ENCODE measurements at places on chromosomes 5 and 9.

DNA sequence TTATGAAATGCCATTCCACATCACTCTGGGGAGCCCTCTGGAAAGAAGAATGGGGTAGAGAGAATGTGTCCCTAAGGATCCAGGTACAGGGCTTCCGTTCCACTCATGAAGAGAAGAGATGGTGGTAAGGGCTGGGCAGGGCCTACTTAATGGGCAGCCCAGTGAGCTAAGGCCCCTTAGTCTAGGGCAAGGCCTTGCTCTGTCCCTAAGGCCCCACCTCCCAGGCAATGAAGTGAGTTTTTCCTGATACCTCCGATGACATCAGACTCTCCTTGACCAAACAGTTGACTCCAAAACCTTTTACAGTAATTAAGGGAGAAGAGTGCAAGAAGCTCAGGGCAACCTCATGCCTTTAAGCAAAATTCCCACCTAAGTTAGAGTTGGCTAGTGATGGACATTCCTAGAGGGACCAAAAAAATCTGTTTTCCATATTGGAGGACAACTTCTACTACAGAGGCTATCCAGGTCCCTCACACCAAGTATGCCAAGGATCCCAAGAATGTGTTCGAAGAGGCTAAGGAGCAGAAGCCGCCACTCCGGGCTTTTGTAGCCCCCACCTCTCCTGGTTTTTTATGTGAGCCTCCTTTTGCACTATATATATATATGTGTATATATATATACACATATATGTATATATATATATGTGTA lies 5.9 kb downstream of the KLF9 start:
- no peaks in the 10 kb centered on the region for H3K36me3 ChIP-seq
- no peak overlapping the region for H3K27ac ChIP-seq
- H3K27me3 ChIP-seq, result no peaks in the 10 kb centered on the region
- H3K4me3 ChIP-seq, result no peak overlapping the region

DNA sequence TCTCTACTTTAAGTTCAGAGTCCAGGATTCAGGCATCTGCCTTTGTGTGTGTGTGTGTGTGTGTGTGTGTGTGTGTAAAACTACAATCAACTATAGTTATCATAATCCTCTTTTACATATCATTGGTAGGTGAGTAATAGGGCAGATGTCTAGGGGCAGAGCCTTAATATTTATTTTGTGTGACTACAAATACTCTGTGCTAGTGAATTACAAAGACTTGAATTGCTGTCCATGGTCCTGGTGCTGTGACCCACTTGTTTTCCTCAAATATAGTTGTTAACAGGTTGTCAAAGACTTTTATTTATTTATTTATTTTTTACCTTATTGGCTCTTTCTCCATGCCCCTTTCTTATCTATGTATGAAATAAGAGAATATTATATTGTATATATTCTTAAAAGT lies 196.8 kb downstream of the ANXA1 start:
- H3K27ac ChIP-seq, result no peak overlapping the region
- no peak for DNase-seq
- H3K36me3 ChIP-seq, result no peaks in the 10 kb centered on the region
- no peaks in the 10 kb centered on the region for H3K4me1 ChIP-seq
- no peaks in the 10 kb centered on the region for H3K27me3 ChIP-seq
- H3K4me3 ChIP-seq, result no peak overlapping the region

DNA sequence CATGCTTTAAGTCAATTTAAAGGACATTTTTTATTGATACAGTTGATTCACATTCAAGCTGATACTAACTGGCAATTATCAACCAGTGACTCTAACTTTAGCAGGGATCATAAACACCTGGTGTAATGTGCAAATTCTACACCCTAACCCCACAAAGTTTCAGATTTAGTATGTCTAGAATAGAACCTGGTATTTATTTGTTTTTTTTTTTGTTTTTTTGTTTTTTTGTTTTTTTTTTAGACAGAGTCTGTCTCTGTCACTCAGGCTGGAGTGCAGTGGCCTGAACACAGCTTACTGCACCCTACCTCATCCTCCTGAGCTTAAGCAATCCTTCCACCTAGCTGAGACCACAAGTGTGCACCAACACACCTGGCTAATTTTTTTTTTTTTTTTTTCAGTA lies 311.2 kb upstream of the SEMA6A start:
- DNase-seq, result no peak
- peaks cover 2% of the 10 kb centered on the region for H3K4me1 ChIP-seq

GRCh38 chr9:93456504-93456903 lies 3.1 kb upstream of the FAM120AOS start:
- no peaks in the 10 kb centered on the region for H3K27me3 ChIP-seq
- H3K4me3 ChIP-seq, result no peak overlapping the region
- H3K36me3 ChIP-seq, result no peaks in the 10 kb centered on the region
- DNase-seq, result no peak

GRCh38 chr9:86282979-86283535 lies 719 bp upstream of the ISCA1 start:
- H3K27ac ChIP-seq, result peak overlapping the region; percentile 97
- H3K4me3 ChIP-seq, result peak overlapping the region; percentile 89
- no peak for DNase-seq
- peaks cover 24% of the 10 kb centered on the region for H3K36me3 ChIP-seq

DNA sequence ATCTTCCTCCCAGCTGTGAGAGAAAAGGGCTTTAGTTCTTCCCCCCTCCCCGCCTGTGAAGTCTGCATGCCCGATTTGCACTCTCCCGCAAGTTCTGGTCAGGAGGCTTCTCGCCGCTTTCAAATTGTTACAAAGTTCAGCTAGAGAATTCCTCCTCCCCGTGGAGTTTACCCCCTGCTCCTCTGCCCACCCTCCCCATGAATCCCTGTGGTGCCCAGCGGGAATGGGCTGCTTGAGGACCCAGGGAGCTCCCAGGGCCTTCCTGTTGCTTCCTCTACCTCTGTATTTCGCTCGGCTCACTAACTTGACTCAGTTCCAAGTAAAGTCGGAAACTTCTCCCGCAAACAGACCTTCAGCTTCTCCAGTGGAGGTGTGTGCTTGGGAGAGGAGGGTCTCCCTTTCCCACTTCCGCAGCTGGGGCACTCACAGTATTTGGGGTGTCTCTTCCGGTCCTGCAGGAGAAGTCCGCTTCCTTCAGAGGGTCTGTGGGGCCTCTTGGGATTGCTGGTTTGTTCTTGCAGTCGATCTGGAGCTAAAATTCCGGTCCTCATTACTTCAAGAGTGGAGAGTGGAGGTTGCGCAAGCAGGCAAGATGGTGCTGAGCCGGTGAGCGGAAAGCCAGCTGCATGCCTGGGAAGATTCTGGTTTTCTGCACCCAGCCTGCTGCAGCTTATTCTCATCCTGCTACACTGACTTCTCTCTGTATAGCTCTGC lies 97.8 kb downstream of the ADAMTS12 start:
- no peak overlapping the region for H3K4me3 ChIP-seq
- no peak for DNase-seq
- no peak overlapping the region for H3K27ac ChIP-seq

GRCh38 chr5:8961956-8962355 lies 583.9 kb downstream of the SEMA5A start:
- H3K4me1 ChIP-seq, result no peaks in the 10 kb centered on the region
- H3K4me3 ChIP-seq, result no peak overlapping the region

GRCh38 chr5:32233220-32233695 lies 59.1 kb upstream of the GOLPH3 start:
- H3K36me3 ChIP-seq, result peaks cover 6% of the 10 kb centered on the region
- no peak for DNase-seq
- no peak overlapping the region for H3K27ac ChIP-seq
- peaks cover 22% of the 10 kb centered on the region for H3K4me1 ChIP-seq
- H3K4me3 ChIP-seq, result no peak overlapping the region

- H3K4me1 ChIP-seq, result no peaks in the 10 kb centered on the region
- DNase-seq, result no peak
- H3K4me3 ChIP-seq, result no peak overlapping the region
- H3K36me3 ChIP-seq, result no peaks in the 10 kb centered on the region
- peaks cover 6% of the 10 kb centered on the region for H3K27me3 ChIP-seq
These were observed 293.5 kb upstream of the C9orf72 start for GRCh38 chr9:27866741-27867140.

DNA sequence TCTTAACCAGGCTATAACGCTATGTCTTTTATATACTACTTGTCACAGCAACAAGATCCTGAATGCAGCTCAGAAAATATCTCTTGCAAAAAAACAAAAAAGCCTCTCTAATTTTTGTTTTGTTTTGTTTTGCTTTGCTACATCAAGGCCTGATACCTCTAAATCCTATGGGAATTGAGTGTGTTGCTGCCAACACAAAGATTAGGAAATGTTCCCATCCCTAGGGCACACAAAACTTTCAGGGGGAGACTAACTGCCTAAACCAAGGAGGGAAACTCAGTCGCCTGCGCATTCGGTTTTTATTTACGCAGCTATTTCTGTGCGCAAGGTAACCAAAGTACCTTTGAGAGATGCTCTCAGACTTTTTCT lies 1.7 kb downstream of the SSBP2 start:
- H3K4me3 ChIP-seq, result peak overlapping the region; percentile 96
- H3K27ac ChIP-seq, result peak overlapping the region; percentile 89
- no peaks in the 10 kb centered on the region for H3K27me3 ChIP-seq
- no peaks in the 10 kb centered on the region for H3K36me3 ChIP-seq
- H3K4me1 ChIP-seq, result peaks cover 51% of the 10 kb centered on the region
- peak; percentile 43 for DNase-seq

DNA sequence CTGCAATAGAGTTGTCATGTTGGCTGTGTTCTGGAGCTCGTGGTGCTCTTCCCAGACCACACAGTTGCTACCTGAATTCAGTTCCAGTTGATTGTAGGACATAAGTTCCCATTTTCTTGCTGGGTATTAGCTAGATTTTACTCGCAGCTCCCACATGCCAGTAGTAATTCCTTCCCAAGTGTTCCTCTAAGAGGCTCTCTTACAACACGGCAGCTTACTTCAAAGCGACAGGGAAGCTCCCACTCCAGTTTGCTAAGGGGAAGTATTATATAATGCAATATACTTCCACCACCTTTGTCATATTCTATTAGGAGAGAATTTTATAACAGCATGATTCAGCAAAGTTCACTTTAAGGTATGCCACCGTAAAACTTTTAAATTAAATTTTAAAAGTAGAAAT lies 623.0 kb downstream of the SLCO4C1 start:
- no peaks in the 10 kb centered on the region for H3K4me1 ChIP-seq
- no peak for DNase-seq
- no peak overlapping the region for H3K27ac ChIP-seq
- H3K4me3 ChIP-seq, result no peak overlapping the region
- H3K36me3 ChIP-seq, result no peaks in the 10 kb centered on the region

DNA sequence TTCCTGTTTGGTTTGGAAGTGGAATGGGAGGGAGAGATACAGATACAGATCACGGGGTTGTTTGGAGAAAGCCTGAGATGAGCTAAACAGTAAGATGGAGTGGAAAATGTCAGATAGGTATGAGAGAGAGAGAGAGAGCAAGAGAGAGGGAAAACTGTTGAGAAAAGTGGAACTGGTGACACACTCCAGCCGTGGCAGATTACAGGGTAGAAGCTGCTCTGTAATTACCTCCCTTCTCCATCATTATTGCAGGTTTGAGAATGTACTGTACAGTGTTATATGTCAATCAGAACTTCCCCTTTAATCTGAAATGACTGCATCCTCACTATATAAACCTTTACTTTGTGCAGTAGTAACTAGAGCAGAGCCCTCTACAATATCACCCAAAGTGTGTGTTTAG lies 74.5 kb upstream of the WWC1 start:
- no peak overlapping the region for H3K27ac ChIP-seq
- H3K4me1 ChIP-seq, result no peaks in the 10 kb centered on the region
- no peak for DNase-seq
- no peaks in the 10 kb centered on the region for H3K36me3 ChIP-seq

DNA sequence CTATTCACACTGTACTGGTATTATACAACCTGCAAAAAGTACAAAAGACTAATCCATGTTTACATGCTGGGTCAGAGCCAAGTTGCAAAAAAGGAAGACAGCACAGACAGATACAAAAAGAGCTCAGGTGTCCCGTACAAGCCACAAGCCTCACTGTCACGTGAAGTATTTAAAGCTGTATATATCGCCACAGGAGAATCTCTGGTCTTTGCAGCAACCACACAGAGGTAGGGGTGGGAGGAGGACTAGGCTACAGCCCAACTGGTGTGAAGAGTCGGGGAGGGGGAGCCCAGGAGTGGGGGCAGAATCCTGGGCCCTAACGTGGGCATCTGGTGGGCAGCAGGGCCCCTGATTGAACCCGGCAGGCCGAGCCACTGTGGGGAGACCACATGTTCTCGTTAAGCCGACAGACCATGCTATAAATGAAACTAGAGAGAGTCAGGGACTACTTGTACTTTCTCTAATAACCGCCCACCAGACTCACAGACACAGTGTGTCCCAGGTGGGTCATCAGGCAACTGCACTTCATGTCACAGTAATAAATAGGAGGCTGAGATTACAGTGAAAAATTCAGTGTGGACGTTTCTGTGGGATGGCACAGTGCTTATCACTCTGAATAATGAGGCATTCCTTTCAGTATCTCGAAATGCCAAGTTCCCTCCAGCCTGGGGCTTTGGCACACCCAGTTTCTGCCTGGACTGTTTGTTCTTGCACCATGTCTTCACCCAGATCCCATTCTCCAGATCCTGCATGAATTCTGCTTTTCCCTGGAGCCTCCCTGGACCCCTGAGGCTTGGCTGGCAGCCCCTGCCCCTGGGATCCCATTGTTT lies 79.3 kb upstream of the SH3PXD2B start:
- H3K4me3 ChIP-seq, result no peak overlapping the region
- H3K27me3 ChIP-seq, result peaks cover 5% of the 10 kb centered on the region
- H3K4me1 ChIP-seq, result peaks cover 3% of the 10 kb centered on the region
- no peak overlapping the region for H3K27ac ChIP-seq
- no peak for DNase-seq

- H3K27ac ChIP-seq, result no peak overlapping the region
- H3K36me3 ChIP-seq, result no peaks in the 10 kb centered on the region
- H3K4me3 ChIP-seq, result no peak overlapping the region
- DNase-seq, result no peak
- no peaks in the 10 kb centered on the region for H3K27me3 ChIP-seq
These were observed 54.6 kb upstream of the TCF7 start for GRCh38 chr5:134059758-134060495.

DNA sequence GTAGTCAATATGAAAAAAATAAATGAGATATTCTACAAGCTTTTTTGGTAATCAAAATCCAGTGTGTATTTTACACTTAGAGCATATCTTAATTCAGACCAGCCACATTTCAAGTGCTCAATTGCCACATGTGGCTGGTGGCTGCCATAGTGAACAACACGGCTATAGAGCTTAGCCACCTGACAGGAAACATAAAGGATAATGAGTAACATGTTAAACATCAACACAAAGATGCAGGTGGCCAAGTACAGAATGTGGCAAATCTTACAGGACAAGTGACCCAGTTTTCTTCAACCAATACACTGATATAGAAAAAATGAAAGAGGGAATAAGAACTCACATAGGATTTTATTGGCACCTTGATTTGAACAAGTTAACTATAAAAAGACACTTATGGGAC lies 61.4 kb downstream of the KIF24 start:
- H3K4me3 ChIP-seq, result no peak overlapping the region
- DNase-seq, result no peak
- H3K27ac ChIP-seq, result no peak overlapping the region
- no peaks in the 10 kb centered on the region for H3K36me3 ChIP-seq

GRCh38 chr9:113593682-113594281 lies 130.3 kb downstream of the RGS3 start:
- no peak overlapping the region for H3K27ac ChIP-seq
- no peak overlapping the region for H3K4me3 ChIP-seq
- peaks cover 50% of the 10 kb centered on the region for H3K36me3 ChIP-seq
- H3K4me1 ChIP-seq, result peaks cover 25% of the 10 kb centered on the region
- DNase-seq, result no peak

All from naive thymus-derived CD8-positive, alpha-beta T cell (primary cell).